ENCODE measurements at places on chromosomes 4 and X.

DNA sequence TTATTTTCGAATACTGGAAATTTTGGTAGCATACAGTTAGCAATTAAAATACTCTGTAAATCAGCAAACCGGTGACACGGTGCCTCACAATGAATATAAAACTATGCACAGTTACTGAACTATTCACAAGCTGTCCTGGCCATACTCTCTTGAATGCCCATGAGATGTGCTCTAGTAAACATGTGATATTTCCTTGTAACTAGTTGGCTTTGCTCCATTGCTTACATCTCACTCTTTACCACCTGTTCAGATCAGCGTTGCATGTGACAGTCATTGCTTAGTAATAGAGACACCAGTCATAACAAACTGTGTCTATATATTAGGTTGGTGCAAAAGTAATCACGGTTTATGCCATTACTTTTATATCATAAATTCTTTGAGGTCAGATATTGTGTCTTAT, 897.9 kb upstream of the FTHL17 start:
- DNase-seq, result no peak

- peak; percentile 1 for DNase-seq
These were observed 1697.1 kb downstream of the STIM2 start for GRCh38 chr4:28557755-28558154.

DNA sequence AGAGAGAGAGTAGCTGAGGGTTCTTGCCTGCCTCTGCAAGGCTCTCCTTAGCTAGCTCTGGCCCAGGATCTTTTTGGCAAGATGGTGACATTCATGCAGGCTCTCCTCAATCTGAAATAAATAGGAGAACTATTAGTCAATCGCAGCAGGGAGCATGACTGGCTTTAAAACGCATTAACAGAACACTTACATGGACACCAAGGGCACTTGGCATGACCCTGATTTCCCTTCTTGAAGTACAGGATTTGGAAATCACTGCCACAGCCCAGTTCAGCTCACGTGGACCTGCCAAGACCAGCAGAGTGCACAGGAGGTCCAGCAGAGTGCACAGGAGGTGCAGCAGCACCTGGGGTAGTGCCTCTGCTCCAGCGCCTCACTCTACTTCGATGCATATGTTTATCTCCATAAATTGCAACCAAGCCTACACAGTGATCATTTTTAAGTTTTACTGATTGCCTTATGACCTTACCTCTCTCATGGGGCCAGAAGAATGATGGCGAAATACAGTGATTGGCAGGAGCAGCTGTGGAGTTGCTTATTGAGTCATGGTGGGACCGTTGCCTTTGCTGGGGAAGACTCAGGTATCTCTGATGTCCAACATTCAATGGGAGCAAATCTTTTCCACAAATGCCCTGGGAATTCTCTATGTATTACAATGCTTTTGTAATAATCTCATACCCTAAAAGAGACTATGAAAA, 122.4 kb downstream of the SYNPO2 start:
- DNase-seq, result no peak

DNA sequence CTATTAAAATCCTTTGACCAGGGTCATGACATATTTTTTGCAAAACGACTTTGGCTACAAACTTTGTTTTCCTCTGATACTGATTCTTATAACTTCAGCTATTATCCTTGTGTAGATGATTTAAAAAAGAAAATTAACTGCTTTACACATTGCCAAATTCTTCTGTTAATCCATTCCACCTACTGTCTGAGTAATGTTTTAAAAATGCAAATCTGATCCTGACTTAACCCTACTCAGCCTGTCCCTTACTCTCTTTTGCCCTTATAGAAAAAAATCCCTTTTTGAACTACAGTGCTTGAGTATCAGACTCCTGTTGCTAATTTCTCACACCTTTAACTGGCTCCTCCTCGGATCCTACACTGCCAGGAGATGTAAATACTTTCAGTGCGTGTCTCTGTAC, 723.1 kb downstream of the ADGRL3 start:
- DNase-seq, result no peak

DNA sequence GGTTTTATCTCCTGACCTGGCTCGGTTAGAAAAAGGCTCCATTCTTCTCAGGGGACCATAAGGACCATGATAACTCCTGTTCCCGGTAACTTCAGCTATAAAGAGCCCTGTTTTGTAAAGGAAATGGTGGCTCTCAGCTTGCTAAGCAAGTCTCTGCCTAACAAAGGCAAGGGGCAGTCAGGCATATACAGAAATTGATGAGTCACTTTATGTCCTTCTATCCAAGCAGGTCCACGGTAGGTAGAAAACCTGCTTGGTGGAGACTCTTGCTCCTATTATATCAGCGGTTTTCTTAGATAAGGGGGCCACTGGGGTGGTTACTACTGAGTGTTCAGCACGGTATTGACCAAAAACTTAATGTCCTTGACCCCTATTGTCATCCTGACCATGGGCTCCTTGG, 203.0 kb upstream of the KLF8 start:
- DNase-seq, result no peak

DNA sequence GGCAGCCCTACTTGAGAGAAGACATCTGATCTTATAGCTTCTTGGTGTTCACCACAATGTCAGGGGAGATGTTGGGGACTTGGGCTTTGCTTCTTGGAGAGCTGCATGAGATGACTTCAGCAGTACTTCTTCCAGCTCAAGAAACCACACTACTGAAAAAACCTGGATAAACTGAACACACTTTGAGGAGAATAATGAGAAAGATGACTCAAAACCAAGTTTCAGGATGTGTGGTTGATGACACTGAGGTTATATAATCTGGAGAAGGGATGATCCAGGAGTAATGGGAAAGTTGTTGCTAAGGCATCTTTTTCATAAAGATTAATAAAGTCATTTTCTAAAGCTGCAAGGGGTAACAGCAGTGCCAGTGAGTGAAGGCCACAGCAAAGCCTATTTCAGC, 58.4 kb upstream of the PNPLA4 start:
- DNase-seq, result peak; percentile 43

GRCh38 chr4:180028682-180029081, 2214.5 kb upstream of the TENM3 start:
- DNase-seq, result no peak

DNA sequence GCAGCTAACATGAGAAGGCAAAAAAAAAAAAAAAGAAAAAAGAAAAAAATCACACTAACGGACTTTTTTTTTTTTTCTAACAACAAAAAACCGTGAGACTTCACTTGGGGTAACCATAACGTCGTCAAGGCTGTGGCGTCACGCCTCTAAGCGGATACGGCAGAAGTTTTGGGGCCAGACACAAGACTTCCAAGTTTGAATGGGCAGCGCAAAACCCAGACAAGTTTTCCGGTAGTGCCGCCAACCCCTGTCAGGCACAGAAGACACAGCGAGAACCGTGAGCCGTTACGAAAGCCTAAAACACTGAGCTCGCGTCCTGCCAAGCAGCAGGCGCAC, 556 bp upstream of the SMARCA5 start:
- no peak for DNase-seq

GRCh38 chrX:119880076-119880475, 8.4 kb downstream of the NDUFA1 start:
- no peak for DNase-seq

GRCh38 chrX:31423609-31424189, 351.9 kb upstream of the FTHL17 start:
- DNase-seq, result peak; percentile 26

- no peak for DNase-seq
These were observed 39.2 kb downstream of the RAB40AL start for GRCh38 chrX:102976286-102976685.

DNA sequence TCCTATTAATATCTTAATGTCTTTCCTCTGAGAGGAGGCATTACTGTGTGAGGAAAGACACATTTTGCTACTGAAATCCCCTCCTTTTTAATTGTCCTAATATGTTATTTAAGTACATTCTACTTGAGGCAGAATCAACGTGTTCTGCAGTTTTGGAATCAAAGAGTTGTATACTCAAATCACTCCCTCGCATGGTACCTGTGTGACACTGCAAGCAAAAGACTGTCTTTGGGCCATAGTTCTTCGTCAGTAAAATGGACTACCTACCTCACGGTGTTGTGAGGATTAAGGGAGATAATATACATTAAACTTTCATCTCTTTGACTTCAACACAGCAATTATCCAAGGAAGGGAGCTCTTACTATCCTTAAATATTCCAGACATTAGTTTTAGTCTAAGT, 61.5 kb downstream of the TIGD2 start:
- DNase-seq, result no peak

Measured in foreskin fibroblast (primary cell).